ENCODE measurements at places on chromosomes 1 and 21.
A peak's percentile ranks its signal among the peaks of the same experiment; 100 is the strongest.

GRCh38 chr1:30779294-30780071 lies 21.9 kb upstream of the LAPTM5 start:
- peak; percentile 19 for DNase-seq

DNA sequence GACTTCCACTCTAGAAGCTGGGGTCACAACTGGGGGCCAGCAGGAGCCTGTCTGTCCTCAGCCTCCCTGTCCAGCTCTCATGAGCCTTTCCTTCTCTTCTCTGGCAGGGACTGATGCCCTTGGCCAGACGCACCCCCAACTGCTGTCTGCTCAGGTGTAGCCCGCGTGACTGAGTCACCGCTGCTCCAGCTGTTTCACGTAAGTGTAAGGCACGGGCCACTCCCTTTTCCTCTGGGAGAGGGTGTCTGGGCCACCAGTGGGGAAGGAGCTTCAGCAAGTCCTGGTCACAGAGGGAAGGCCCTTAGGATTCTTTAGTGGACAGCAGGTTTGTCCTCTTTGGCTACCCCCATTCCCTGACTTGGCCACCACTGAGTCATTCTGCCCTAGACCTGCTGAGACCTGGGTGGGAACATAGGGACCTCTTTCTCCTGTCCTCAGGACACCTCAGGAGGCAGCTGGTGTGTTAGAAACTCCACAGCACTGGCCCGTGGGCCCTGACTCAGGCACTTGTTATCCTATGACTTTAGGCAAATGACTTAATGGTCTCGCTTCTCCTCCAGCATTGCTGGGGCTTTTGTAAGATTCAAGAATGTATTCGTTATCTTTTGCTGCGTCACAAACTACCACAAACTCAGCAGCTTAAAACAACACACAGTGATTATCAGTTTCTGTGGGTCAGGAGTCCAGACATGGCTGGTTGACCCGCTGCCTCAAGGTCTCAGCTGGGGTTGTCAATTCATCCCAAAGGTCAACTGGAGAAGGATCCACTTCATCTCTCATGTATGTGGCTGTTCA lies 64.8 kb downstream of the FAM163A start:
- no peak for DNase-seq

GRCh38 chr1:196619721-196620120 lies 11.5 kb upstream of the KCNT2 start:
- no peak for DNase-seq

- no peak for DNase-seq
Measured at GRCh38 chr1:1917995-1918900, 831 bp downstream of the TMEM52 start.

GRCh38 chr1:8457760-8458381 lies 140.0 kb downstream of the SLC45A1 start:
- DNase-seq, result no peak

- no peak for DNase-seq
Measured at GRCh38 chr1:216793973-216794372, 70.7 kb upstream of the ESRRG start.

DNA sequence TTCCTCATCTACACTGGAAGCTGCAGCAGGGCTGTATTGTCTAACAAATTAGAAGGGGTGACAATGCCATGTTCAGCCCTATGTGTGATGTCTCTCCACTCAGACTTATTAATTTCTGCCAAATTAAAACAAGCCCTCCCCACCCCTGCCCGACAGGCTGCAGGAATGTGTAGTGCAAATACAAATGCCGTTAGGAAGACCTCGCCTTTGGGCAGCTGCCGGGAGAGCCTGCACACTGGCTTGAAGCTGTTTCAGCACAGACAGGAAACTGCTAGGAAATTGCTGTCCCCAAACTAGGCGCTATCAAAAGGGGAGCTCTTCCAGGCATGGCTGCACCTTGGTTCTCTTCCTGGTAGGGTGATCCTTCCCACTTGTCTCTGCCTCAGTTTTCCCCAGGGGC lies 135.2 kb downstream of the ELAVL4 start:
- no peak for DNase-seq

DNA sequence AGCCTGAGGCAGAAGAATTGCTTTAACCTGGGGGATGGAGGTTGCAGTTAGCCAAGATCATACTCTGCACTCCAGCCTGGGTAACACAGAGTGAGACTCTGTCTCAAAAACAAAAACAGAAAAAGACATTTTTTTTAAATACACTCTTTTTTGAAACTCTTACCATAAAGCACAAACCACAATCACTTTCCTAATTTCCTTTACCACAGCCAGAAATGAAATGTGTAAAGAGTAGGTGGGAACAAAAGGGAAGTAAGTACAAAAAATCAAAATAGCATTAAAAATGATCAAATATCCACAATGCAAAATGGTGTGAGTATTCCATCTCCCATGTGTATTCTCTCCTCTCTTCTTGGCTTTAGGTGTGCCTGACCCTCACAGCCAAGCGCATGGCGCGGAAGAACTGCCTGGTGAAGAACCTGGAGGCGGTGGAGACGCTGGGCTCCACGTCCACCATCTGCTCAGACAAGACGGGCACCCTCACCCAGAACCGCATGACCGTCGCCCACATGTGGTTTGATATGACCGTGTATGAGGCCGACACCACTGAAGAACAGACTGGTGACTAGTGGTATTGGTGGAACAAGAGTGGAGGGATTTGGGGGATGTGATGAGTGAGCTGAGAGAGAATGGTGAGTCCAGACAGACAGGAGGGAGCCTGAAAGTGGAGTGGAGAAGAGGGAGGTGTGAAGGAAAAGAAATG lies 14.9 kb downstream of the ATP1A4 start:
- no peak for DNase-seq

- DNase-seq, result no peak
Measured at GRCh38 chr1:113675302-113675701, 84.0 kb downstream of the PHTF1 start.

Data from GOT3 (cell line).